ENCODE measurements at places on chromosomes 2 and 18. TPM values are rescaled to one million over a fixed set of nuclear protein-coding genes. Genes with fewer than 3 reads are reported as not detected.

GRCh38 chr2:11377928-11378545 is 33.6 kb upstream of the ROCK2 start:
- no peaks in the 10 kb centered on the region for H3K36me3 ChIP-seq
- peak overlapping the region; percentile 77 for H3K27ac ChIP-seq
- H3K4me1 ChIP-seq, result peaks cover 34% of the 10 kb centered on the region
- no peaks in the 10 kb centered on the region for H3K27me3 ChIP-seq
- H3K4me3 ChIP-seq, result no peak overlapping the region
- no peak for DNase-seq

DNA sequence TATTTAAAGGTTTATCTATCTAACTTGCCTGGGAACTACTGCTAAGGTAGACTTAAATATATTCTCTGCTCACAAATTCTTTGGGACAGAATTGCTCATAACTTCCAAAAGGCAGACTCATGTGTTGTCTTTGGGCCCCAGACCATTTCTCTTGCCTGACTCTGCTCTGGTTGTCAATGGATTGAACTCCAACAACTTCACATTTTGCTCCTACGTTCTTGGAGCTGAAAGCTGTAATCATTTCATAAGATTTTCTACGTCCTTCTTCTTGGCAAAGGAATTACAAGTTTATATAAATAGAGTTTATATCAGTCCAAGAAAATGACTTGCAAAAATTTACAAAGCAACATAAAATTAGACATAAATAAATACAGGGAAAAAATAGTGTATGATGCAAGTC is 32.9 kb upstream of the PPM1B start:
- no peaks in the 10 kb centered on the region for H3K27me3 ChIP-seq
- no peak overlapping the region for H3K4me3 ChIP-seq
- H3K36me3 ChIP-seq, result no peaks in the 10 kb centered on the region

DNA sequence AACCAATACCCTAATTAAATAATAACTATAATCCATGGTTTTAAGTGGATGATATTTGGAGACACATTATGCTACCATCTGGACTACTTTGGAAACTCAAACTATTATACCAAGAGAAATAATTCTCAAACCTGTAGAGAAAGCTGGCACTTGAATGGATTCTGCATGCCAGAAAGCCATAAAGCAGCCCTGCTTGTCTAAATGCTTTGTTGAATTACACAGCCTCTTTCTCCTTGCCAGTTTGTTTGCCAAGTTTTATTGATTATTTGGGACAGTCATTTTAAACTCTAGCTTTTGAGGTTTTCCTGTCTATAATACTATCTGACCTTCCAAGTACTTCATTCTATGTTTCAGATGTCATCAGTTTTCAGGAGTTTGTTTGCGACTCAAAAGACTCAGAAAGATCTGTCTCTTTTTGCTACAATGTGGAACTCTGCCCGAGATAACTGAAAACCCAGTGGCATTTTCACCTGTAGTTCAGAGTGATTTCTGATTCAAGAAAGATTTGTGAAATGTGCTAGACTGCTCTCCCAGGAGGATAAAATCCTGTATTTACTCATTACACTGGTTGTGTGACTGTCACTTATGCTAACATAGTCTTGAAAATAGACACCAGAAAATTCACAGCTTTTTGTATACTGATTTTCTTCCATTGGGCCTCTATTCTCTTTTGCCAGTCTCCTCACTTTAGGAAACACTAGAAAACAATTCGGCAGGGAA is 29.2 kb upstream of the MBOAT2 start:
- H3K27ac ChIP-seq, result no peak overlapping the region
- no peaks in the 10 kb centered on the region for H3K27me3 ChIP-seq
- no peak for DNase-seq
- no peaks in the 10 kb centered on the region for H3K4me1 ChIP-seq
- H3K4me3 ChIP-seq, result no peak overlapping the region
- no peaks in the 10 kb centered on the region for H3K36me3 ChIP-seq

- peaks cover 60% of the 10 kb centered on the region for H3K4me1 ChIP-seq
- H3K36me3 ChIP-seq, result no peaks in the 10 kb centered on the region
- DNase-seq, result peak; percentile 79
These were observed 4.2 kb downstream of the IRS1 start for GRCh38 chr2:226795281-226796011.

- no peak overlapping the region for H3K4me3 ChIP-seq
- H3K27me3 ChIP-seq, result no peaks in the 10 kb centered on the region
- DNase-seq, result no peak
- H3K36me3 ChIP-seq, result peaks cover 6% of the 10 kb centered on the region
- no peaks in the 10 kb centered on the region for H3K4me1 ChIP-seq
- no peak overlapping the region for H3K27ac ChIP-seq
These were observed 39.5 kb upstream of the MCFD2 start for GRCh38 chr2:46954951-46955571.

- H3K27ac ChIP-seq, result no peak overlapping the region
- no peaks in the 10 kb centered on the region for H3K36me3 ChIP-seq
- DNase-seq, result no peak
These were observed 179.7 kb downstream of the WDPCP start for GRCh38 chr2:63408530-63408929.

DNA sequence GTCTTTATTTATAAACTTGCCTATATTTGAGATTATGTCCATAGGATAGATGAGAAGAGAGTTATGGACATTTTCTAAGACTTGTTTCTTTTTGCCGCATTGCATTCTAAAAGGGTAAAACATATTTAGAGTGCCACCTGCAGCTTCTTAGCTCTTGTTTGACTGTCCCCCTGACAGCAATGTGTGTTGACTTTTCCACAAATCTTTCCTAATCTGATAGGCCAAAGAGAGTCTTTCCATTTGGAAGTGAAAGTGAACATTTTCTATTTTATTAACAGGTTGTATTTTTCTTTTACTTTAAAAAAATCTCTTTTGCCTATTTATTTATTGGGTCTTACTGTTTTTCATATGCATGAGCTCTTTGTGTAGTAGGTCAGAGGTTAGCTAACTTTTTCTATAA is 58.4 kb downstream of the FMNL2 start:
- no peak overlapping the region for H3K27ac ChIP-seq
- DNase-seq, result no peak
- H3K4me1 ChIP-seq, result no peaks in the 10 kb centered on the region
- H3K4me3 ChIP-seq, result no peak overlapping the region
- no peaks in the 10 kb centered on the region for H3K27me3 ChIP-seq
- H3K36me3 ChIP-seq, result no peaks in the 10 kb centered on the region

- peaks cover 69% of the 10 kb centered on the region for H3K4me1 ChIP-seq
- H3K27ac ChIP-seq, result peak overlapping the region; percentile 89
- no peaks in the 10 kb centered on the region for H3K27me3 ChIP-seq
- DNase-seq, result peak; percentile 80
These were observed 775 bp downstream of the SNED1 start for GRCh38 chr2:240998995-240999791.

DNA sequence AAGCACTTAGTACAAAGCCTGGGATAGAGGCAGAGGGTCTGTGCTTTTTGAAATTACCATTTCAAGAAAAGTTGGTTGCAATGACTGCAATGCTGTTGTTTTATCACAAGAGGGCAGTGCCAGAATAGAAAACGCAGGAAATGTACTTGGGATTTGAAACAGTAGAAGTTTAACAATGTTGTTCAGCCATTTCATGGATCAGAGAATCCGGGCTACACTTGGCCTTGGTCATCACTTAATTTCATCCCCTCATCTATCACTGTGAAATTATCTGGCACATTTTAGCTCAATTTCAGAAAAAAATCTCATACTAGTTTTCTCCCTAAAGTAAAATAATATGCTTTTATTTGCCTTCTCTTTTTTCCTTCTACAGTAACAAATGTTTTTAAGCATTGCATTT is 70.8 kb downstream of the RAPGEF4 start:
- no peaks in the 10 kb centered on the region for H3K36me3 ChIP-seq
- H3K4me1 ChIP-seq, result no peaks in the 10 kb centered on the region
- no peaks in the 10 kb centered on the region for H3K27me3 ChIP-seq
- no peak overlapping the region for H3K27ac ChIP-seq
- no peak for DNase-seq

- peak overlapping the region; percentile 89 for H3K27ac ChIP-seq
- no peak for DNase-seq
- peaks cover 11% of the 10 kb centered on the region for H3K36me3 ChIP-seq
- H3K4me1 ChIP-seq, result peaks cover 28% of the 10 kb centered on the region
- peaks cover 9% of the 10 kb centered on the region for H3K27me3 ChIP-seq
These were observed 3.6 kb downstream of the BCL11A start for GRCh38 chr2:60549928-60550177.

DNA sequence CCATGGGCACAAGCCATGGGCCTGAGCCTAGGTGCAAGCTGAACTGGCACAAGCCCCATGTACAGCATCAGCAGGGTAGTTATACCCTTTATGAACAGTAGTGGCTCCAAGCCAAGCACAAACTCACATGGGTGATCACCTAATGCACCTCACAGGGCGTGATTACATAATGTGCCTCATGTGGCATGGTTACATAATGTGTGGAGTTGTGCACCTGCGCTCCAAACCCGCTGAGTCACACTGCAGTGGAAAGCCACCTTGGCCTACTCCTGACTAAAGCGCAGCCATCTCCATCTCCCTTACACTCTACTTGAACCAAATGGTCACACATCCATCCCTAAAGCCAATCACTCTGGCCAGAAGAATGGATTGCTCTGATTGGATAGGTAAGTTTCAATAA is 279.7 kb downstream of the MBD2 start:
- DNase-seq, result no peak
- no peak overlapping the region for H3K27ac ChIP-seq
- H3K4me3 ChIP-seq, result no peak overlapping the region

DNA sequence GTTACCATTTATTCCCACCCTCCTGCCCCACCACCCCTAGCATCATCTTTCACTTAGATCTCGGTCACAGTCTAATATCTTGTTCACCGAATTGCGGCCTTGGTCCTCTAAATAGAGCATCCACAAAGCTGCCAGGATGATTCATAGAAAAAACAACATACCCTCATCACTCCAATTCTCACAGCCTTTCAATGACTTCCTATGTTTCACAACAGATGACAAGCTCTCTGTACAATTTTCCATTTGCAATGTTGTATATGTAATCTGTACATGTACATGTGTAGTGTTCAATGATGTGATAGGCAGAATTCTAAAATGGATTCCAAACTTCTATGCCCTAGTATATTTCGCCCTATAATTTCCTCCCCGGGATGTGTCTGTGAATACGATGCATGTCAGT is 675.6 kb upstream of the CELF4 start:
- H3K27me3 ChIP-seq, result no peaks in the 10 kb centered on the region
- no peak overlapping the region for H3K27ac ChIP-seq
- no peaks in the 10 kb centered on the region for H3K4me1 ChIP-seq
- no peak for DNase-seq
- H3K4me3 ChIP-seq, result no peak overlapping the region
- no peaks in the 10 kb centered on the region for H3K36me3 ChIP-seq

DNA sequence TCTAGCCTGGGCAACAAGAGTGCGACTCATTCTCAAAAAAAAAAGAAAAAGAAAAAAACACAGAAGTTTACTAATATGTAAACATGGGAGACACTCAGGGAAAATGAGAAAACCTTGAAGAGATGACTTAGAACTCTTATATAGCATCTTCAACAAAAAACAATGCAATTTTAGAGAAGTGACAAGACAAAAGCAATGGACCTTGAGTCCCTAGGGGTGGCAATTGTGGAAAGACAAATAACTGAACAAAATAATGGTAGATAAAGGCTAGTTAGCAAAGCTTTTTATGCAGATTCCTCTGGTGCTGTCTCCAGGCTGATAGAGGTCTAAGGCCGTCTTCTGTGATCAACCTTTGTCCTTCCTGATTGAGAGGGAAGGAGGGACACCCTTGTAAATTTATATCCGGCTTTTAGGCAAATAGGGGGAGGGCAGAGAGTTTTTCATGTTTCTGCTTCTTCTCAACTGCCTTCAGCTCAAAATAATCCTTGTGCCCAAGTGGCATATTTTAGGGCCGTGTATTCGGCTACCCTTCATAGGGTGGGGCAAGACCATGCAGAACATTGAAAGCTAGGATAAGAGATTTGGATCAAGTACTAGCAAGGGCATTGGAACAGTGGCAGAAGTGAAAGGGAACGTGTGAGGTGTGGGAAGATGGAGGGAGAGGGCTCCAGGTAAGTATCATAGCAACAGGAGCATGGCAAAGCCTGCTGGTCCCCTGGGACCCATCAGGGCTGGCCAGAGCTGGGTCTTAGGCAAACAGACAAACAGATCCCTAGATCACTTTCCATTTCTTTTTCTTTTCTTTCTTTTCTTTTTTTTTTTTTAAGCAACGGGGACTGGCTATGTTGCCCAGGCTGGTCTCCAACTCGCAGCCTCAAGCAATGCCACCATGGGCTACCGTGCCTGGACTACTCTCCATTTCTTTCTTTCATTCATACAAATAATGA is 116.2 kb upstream of the STPG4 start:
- no peaks in the 10 kb centered on the region for H3K36me3 ChIP-seq
- peaks cover 20% of the 10 kb centered on the region for H3K4me1 ChIP-seq
- H3K4me3 ChIP-seq, result no peak overlapping the region
- no peaks in the 10 kb centered on the region for H3K27me3 ChIP-seq
- DNase-seq, result no peak

DNA sequence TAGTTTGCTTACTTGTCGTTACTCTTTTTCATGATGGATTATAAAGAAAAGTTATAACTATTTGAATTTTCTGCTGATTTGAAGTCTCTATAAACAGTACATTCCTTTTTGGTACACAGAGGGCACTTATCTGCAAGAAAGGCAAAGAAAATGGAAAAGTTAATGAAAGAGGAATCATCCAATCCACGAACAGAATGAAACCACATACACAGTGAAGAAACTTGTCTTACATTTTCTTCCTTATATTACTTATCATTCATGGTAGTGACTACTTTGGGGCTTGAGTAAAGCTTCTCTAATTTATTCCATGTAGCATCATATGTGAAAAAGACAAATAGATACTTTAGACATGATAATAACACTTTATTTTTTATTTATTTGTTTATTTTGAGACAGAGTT is 14.8 kb upstream of the ACTR3 start:
- no peaks in the 10 kb centered on the region for H3K4me1 ChIP-seq
- H3K4me3 ChIP-seq, result no peak overlapping the region
- H3K27ac ChIP-seq, result no peak overlapping the region
- DNase-seq, result no peak
- H3K36me3 ChIP-seq, result no peaks in the 10 kb centered on the region
- no peaks in the 10 kb centered on the region for H3K27me3 ChIP-seq

DNA sequence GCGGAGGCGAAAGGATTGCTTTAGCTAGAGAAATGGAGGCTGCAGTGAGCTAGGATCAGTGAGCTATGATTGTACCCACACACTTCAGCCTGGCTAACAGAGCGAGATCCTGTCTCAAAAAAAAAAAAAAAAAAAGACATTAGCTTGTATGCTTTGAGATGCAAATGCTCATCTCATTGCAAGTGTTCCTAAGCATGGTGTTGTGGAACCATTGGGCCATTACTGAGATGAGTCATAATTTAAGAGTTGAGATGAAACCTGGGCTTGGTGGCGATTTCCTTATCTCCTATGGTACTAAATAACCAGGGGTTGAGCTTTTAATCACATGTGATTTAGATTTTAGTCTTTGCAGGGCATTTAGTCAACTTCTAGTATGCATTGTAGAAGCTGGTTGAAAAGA is 2.2 kb downstream of the PLEKHA3 start:
- no peak for DNase-seq
- H3K27ac ChIP-seq, result no peak overlapping the region
- peak overlapping the region; percentile 84 for H3K4me3 ChIP-seq

- DNase-seq, result no peak
- peak overlapping the region; percentile 7 for H3K27ac ChIP-seq
- H3K4me3 ChIP-seq, result no peak overlapping the region
- H3K27me3 ChIP-seq, result no peaks in the 10 kb centered on the region
These were observed 49.3 kb downstream of the RNF144A start for GRCh38 chr2:6966446-6966940.

The BMP10 gene
- polyA plus RNA-seq, result not detected

The TUBA3E gene
- not detected for polyA plus RNA-seq

The KLHL14 gene
- 13.1 TPM for polyA plus RNA-seq

The ANKRD29 gene
- 7.2 TPM for polyA plus RNA-seq

The CYTIP gene
- polyA plus RNA-seq, result 27.3 TPM

The HOXD12 gene
- polyA plus RNA-seq, result not detected

The TEX44 gene
- not detected for polyA plus RNA-seq

The RAPH1 gene
- polyA plus RNA-seq, result 5.0 TPM

The CFC1 gene
- polyA plus RNA-seq, result not detected

The SLC19A3 gene
- polyA plus RNA-seq, result 0.06 TPM

The LYPD1 gene
- 0.10 TPM for polyA plus RNA-seq
